ENCODE measurements at places on chromosomes 5 and 9. TPM values are rescaled to one million over a fixed set of nuclear protein-coding genes. Genes with fewer than 3 reads are reported as not detected.

The TMEM245 gene
- total RNA-seq, result 62.6 TPM

The C9orf43 gene
- 0.52 TPM for total RNA-seq

The C9orf50 gene
- not detected for total RNA-seq

The TAF11L5 gene
- total RNA-seq, result not detected

The OLFML2A gene
- 65.8 TPM for total RNA-seq

The SAP30L gene
- 13.0 TPM for total RNA-seq

The MARCHF11 gene
- total RNA-seq, result 1.0 TPM

The PPP3R2 gene
- total RNA-seq, result not detected

The FBN2 gene
- 86.1 TPM for total RNA-seq

The NSG2 gene
- under 0.01 TPM for total RNA-seq

The PCDHB11 gene
- 4.2 TPM for total RNA-seq

The PHF24 gene
- total RNA-seq, result under 0.01 TPM

The DHFR gene
- total RNA-seq, result 13.0 TPM

The INSL4 gene
- total RNA-seq, result not detected

The PCDHA9 gene
- 0.52 TPM for total RNA-seq

The EIF4E1B gene
- total RNA-seq, result not detected

The BTNL8 gene
- total RNA-seq, result not detected

The GRM6 gene
- not detected for total RNA-seq
